AML-193 (cell line): ENCODE measurements at places on chromosomes 1 and 21.

DNA sequence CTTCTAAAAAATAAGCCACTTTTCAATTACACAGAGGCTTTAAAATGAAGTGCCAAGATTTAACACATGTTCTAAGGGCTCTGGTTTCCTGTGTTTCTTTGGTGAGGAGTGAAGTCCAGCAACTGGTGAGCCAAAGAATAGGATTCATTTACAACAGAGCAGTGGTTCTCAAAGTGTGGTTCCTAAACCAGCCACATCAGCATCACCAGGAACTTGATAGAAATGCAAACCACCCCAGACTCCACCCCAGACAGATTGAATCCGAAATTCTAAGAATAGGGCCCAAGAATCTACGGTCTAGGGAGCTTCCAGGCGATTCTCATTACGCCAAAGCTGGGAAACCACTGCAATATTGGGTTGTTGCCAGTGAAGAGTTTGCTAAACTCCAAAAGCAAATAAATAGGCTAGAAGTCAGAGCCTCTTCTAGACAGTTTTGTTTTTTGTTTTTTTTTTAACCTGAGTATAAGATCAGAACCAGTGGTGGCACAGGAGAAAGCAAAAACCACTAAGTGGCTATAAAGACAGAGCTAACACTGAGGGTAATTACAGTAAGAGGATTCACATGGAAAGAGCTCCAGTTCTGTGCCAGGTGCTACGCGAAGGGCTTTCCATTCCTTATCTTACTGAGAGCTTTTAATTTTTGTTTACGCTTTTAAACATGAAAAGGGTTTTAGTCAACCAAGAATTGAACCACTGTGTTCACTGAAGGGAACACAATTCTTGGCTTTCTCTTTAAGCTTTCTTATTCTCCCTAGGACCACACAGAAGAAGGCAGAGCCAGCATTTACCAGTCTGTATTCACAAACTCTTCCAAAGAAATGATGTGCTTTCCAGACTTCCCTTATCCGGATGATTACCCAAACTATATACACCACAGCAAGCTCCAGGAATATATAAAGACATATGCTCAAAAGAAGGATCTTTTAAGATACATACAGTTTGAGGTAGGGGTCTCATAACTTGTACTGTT lies 42.4 kb upstream of the FMO2 start:
- no peak for DNase-seq

DNA sequence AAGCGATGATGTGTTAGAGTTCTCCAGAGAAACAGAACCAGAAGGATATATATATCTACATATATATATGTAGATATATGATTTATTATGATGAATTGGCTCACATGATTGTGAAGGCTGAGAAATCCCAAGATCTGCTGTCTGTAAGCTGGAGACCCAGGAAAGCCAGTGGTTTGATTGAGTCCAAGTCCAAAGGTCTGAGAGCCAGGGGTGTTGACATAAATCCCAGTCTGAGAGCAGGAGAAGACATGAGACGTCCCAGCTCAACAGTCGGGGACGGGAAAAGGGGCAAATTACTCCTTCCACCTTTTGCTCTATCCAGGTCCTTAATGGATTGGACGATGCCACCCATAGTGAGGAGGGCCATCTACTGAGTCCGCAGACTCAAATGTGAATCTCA lies 126.6 kb downstream of the PRDM2 start:
- no peak for DNase-seq

GRCh38 chr1:155893389-155894142 lies 17.6 kb downstream of the RIT1 start:
- peak; percentile 29 for DNase-seq

- no peak for DNase-seq
Measured at GRCh38 chr1:58622571-58622970, 45.5 kb upstream of the TACSTD2 start.

DNA sequence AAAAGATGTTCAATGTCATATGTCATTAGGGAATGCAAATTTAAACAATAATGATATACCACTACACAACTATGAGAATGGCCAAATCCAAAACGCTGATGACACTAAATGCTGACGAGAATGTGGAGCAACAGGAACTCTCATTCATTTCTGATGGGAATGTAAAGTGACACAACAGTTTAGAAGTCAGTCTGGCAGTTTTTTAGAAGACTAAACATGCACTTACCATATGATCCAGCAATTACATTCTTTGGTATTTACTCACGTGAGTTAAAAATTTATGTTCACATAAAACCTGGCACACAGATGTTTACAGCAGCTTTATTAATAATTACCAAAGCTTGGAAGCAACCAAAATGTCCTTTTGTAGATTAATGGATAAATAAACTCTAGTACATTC lies 110.4 kb upstream of the C1orf21 start:
- DNase-seq = no peak

DNA sequence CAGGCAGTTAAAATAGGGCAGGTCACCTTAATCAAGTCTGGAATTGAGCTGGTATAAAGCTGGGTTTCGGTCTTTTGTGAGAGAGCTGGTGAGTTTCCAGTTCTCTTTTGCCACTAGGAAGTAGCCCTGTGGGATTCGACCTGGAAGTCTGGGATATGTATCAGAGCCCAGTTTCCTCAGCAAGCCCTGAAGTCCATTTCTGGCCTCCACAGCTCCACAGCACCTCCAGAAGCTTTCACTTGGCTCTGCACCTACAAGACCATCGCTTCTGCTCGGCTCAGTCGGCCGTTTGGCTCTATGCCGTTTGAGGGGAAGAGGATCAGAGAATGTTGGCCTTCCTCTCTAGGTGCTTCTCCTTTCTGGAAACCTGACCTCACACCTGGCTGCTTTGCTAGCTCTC lies 148.0 kb downstream of the GALNT2 start:
- DNase-seq = no peak

GRCh38 chr1:78333502-78333901 lies 157.3 kb upstream of the PTGFR start:
- DNase-seq = peak; percentile 31

- DNase-seq = no peak
Measured at GRCh38 chr1:239682960-239683359, 296.6 kb downstream of the CHRM3 start.

GRCh38 chr1:209232197-209232596 lies 351.3 kb upstream of the CAMK1G start:
- DNase-seq = no peak
